NCI-H510A treated with DMSO at 0.1 percent for 48 hours (cell line): ENCODE measurements at places on chromosomes 16 and 17.

- peak; percentile 36 for DNase-seq
Observed at GRCh38 chr16:89201439-89202377, 1.4 kb upstream of the SLC22A31 start.

DNA sequence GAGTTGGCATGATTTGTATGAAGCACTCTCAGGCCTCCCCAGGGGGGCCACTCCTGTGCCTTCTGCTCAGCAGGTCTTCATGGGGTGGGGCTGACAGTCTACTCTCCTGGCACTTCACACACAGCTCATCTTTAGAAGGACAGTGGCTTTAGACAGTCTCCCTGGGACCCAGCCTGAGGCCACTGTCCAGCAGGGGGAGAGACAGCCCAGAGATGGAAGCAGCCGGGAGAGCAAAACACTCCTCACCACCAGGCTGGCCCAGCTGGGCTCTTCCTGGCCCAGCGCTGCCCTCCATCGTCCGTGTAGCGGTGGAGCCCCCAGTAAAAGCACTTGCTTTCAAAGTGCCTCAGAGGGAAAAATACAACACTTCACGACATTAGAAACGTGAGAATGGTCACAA, 62.0 kb upstream of the CRHR1 start:
- peak; percentile 21 for DNase-seq

GRCh38 chr17:74544991-74545842, 698 bp downstream of the CD300C start:
- no peak for DNase-seq

- no peak for DNase-seq
Observed at GRCh38 chr17:4920351-4921048, 11.6 kb upstream of the GP1BA start.

- no peak for DNase-seq
Observed at GRCh38 chr16:79386299-79386698, 214.2 kb downstream of the MAF start.

GRCh38 chr17:55764610-55765009, 13.8 kb downstream of the PCTP start:
- no peak for DNase-seq

DNA sequence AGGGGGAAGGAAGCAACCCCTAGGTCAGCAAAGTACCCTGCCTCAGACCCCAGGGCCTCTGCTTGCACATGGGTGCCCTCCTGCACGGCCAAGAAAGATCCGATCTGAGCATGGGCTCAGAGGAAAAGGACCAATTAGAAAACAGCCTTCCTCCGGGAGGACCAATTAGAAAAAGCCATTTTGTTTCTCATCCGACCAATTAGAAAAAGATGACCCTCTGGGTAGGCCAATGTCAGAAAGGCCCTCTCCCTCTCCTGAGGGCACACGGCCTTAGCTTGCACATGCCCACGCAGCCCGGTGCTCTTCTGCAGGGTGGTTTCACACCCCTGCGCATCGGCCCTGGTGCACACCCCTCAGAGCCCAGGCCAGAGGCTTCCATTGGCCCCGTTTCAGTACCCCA, 5.1 kb upstream of the CISD3 start:
- DNase-seq = peak; percentile 49

DNA sequence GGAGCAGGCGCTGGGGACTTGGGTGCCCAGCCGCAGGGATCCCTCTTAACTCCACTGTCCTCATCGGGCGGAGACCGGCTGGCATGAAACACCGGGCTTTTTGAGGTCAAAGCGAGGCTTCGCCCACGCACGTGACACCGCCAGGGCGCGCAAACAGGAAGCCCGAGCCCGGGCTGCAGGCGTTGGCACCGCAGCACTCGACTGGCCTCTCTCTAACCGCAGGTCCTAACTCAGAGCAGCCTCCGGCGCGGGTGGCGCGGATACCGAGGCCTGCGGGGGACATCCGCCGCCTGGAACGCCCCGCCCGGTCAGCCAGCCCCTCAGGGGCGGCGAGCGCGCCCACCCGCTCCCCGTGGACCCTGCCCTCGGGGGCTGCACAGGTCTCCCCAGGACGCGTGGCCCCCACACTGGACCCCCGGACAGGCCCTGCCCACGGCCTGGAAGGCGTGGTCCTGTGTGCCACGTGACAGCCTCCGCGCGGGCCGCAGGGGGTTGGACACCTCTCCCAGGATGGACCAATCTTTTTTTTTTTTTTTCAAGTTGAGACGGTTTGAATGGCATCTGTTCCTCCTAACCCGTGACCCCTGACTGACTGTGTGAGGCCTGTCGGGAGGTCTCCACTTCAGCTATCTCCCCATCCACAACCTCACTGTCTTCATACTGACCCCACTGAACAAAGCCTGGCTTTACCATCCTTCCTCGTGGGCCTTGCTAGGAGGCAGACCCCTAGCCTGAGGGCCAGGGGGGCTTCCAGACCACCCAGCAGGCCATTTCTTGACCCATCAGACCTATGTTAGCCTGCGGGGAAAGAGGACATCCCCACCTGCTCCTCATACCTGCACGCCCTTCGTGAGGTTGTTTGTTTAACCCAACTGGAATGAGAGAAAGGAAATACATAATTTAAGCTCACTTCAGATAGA, 8.4 kb upstream of the SLC47A2 start:
- DNase-seq = no peak

GRCh38 chr17:62658136-62658920, 30.9 kb downstream of the MRC2 start:
- no peak for DNase-seq

GRCh38 chr16:10613785-10614485, 33.5 kb upstream of the EMP2 start:
- DNase-seq = no peak

GRCh38 chr16:86662740-86663139, 84.4 kb downstream of the FOXL1 start:
- DNase-seq = no peak

GRCh38 chr16:87336434-87337240, 19.4 kb upstream of the C16orf95 start:
- DNase-seq = no peak

- peak; percentile 28 for DNase-seq
Observed at GRCh38 chr17:21210411-21211076, 3.4 kb downstream of the TMEM11 start.

GRCh38 chr16:686459-687260, 2.5 kb upstream of the JMJD8 start:
- no peak for DNase-seq

- no peak for DNase-seq
Observed at GRCh38 chr16:89156740-89157645, 14.6 kb upstream of the CDH15 start.

GRCh38 chr17:41510251-41511065, 5.0 kb upstream of the KRT13 start:
- DNase-seq = peak; percentile 57

- no peak for DNase-seq
Observed at GRCh38 chr16:54389836-54390494, 103.4 kb upstream of the IRX3 start.

- no peak for DNase-seq
Observed at GRCh38 chr17:50884439-50885311, 18.5 kb upstream of the TOB1 start.

DNA sequence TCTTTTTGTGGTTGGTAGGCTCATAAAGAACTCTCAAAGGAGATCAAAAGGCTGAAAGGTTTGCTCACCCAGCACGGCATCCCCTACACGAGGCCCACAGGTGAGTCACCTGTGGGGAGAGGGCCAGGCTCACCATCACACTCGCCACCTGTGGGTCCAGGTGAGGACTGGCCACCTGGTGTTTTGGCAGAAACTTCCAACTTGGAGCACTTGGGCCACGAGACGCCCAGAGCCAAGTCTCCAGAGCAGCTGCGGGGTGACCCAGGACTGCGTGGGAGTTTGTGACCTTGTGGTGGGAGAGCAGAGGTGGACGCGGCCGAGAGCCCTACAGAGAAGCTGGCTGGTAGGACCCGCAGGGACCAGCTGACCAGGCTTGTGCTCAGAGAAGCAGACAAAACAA, 11.1 kb downstream of the GNPTG start:
- no peak for DNase-seq

GRCh38 chr17:44935116-44935515, 12.5 kb downstream of the KIF18B start:
- no peak for DNase-seq

DNA sequence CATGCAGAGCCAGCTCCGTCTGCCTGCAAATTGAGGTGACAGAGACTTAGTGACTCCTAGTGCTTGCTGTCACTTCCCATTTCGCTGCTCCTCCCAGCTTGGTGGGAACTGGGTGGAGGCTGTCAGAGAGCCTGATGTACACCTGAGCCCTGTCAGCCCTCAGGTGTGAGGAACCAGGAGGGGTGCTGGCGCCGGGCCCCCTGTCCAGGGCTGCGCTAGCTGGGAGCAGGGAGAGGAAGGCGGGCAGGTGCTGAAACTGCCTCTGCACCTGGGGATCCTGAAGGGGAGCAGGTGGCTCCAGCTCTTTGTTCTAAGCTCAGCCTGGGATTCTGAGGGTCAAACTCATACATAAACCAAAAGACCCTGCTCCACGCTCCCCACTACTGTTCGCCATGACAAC, 10.8 kb upstream of the WSCD1 start:
- DNase-seq = no peak

- DNase-seq = no peak
Observed at GRCh38 chr17:391850-392249, 39.2 kb upstream of the RPH3AL start.

DNA sequence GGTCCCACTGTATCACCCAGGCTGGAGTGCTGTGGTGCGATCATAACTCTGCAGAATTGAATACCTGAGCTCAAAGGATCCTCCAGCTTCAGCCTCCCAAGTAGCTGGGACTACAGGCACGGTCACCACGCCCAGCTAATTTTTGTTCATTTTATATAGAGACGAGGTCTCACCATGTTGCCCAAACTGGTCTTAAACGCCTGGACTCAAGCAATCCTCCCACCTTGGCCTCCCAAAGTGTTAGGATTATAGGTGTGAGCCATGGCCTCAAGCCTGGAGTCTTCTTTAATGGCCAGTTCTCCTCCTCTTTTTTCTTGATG, 484 bp downstream of the CD300LB start:
- DNase-seq = no peak

- DNase-seq = no peak
Observed at GRCh38 chr17:2610195-2611175, 17.0 kb downstream of the PAFAH1B1 start.

- no peak for DNase-seq
Observed at GRCh38 chr16:12763517-12763916, 40.2 kb downstream of the CPPED1 start.

GRCh38 chr16:85213926-85214675, 101.8 kb upstream of the CIBAR2 start:
- DNase-seq = no peak

GRCh38 chr17:40734018-40734417, 21.1 kb downstream of the KRT25 start:
- DNase-seq = no peak

GRCh38 chr17:2383628-2384167, 17.2 kb downstream of the MNT start:
- DNase-seq = no peak

GRCh38 chr16:48276102-48276501, 28.8 kb upstream of the ABCC11 start:
- DNase-seq = no peak

GRCh38 chr17:47714773-47715396, 18.2 kb upstream of the TBX21 start:
- no peak for DNase-seq

GRCh38 chr16:2507052-2507659, 6.6 kb upstream of the ATP6V0C start:
- DNase-seq = no peak

GRCh38 chr16:23149993-23150364, 727 bp upstream of the USP31 start:
- DNase-seq = no peak

DNA sequence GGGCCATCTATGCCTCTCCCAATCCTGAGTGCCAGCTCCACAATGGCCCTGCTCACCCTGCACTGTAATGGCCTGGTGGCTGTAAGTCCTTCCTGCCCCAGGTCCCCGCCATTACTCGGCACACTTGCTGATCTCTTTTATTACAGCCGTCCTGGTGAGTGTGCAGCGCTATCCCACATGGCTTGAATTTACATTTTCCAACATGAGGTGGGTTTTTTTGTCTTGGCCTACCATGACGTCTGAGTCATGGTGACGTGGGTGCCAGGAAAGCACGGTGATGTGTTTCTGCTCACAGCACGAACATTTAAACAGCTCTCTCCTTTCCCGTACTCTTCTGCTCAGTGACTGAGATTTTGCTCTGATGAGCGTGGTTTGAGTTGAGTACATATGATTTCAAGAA, 55.2 kb upstream of the FOXF1 start:
- no peak for DNase-seq

DNA sequence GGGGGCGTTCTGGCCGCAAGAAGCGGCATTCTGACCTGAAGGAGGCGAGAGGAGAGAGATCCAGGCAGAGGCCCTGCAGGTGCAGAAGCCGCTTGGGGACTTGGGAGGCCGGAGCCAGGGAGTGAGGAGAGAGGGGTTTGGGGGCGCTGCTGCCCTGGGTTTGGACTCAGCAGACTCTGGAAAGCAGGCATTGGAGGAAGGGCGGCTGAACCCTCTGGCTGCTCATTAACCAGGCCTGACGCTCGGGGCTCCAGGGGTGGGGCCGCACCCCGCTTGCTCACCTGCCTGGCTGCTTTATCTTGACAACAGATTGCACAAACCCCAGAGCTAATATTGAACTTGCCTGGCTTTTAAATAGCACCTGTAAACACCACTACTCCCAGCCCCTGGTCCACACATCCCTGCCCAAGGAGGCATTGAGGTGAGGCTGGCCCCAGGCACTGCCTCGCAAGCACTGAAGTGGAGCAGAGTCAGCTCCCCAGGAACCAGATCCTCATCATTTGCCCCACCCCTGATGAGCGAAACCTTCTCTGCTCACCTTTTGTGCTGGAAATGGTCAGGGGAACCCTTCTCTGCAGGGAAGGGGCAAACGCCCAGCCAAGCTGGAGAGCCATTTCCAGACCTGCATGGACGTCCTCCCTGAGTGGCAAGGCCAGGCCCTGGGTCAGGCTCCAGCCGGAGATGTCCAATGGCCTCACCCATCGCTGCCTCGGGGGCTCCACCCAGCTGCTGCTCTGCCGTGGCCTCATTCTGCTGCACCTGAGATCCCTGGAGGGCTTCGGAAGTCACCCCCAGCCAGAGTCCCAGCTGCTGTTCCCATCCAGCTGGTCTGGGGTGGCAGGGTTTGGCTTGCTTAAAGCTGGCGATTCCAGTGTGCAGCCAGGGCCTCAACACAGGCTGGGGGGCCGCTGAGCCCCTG, 190.2 kb upstream of the GSE1 start:
- DNase-seq = peak; percentile 42

DNA sequence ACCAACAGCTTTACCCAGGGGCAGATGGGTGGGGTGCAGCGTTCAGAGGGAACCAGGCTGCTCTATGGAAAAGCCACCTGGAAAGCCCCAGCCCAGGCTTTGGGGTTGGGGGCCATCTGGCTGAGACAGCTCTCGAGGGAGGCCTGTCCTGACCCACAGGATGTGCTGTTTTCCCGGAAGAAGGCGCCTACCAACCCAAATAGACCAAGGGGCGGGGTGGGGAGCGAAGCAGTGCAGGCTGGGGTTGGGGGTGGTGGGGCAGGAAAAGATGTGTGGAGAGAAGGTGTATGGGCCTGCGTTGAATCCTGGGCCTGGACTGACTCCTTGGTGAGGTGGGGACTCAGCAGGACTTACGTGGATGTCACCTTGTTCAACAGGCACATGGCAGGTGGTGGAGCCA, 87.9 kb downstream of the N4BP1 start:
- DNase-seq = no peak
